ENCODE measurements at places on chromosomes 3 and 15.

DNA sequence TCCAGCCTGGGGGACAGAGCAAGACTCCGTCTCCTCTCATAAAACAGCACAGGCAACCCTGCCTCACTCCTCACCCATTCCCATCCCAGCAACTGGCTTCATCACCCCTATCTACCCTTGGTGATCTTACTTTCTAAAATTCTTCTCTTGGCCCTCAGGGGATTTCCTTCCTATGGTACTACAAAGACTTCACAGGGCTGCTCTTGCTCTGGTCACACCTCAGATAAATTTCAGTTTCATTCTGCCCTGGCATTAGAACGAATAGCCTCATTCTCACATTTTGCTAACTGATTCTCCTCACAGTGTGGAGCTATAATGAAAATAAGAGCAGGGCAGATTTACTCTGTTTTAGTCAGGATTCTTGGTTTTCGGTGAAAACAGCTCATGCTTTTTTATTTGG is 22.1 kb upstream of the CRBN start:
- no peak for DNase-seq

GRCh38 chr3:190073264-190074008 is 47.3 kb downstream of the P3H2 start:
- no peak for DNase-seq

DNA sequence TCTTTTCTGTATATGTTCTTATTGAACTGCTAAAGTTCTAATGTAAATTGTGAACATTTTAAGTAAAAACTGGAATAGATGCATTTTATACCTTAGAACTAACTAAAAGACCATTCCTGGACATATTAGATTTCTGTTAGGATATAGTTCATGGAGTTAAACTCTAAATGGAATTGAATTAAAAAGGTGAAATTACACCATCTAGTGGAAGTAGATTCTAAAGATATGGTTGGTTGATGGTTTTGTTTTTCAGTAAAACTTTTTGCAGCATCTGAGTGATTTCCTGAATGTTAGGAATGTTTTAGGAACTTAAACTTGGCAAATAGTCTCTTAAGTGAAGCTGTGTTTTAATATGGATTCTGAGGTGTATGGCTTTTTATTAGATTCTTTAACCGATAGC is 96.8 kb downstream of the SLMAP start:
- no peak for DNase-seq

- peak; percentile 64 for DNase-seq
These were observed 12.0 kb upstream of the LMAN1L start for GRCh38 chr15:74800559-74801094.

DNA sequence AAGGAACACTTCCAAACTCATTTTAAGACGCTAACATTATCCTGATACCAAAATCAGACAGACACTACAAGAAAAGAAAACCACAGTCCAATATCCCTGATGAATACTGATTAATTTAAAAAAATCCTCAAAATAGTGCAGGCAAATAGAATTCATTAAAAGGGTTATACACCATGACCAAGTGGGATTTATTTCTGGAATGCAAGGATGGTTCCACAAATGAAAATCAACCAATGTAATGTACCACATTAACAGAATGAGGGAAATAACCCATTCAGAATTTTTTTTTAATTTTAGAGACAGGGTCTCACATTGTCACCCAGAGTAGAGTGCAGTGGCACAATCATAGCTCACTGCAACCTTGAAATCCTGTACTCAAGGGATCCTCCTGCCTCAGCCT is 17.3 kb upstream of the AP4E1 start:
- DNase-seq = no peak

- DNase-seq = no peak
These were observed 82.3 kb downstream of the TNIK start for GRCh38 chr3:171377859-171378258.

DNA sequence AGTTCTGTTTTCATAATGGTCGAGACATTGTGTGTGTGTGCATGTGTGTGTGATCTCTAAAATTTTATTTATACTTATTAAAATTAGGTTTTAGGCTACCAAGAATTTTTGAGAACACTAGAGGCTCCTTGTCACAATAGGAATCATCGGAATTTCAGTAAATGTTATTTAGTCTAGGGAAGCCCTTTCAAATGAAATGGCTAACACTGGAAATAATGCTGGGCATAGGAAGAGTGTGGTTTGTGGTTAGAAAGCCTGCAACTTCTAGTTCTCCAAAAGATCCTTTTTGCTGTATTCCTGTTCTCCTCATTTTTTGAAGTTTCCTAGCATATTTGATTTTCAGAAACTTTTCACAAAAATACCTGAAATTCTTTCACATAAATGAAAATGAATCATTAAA is 92.5 kb upstream of the MBNL1 start:
- DNase-seq = no peak

DNA sequence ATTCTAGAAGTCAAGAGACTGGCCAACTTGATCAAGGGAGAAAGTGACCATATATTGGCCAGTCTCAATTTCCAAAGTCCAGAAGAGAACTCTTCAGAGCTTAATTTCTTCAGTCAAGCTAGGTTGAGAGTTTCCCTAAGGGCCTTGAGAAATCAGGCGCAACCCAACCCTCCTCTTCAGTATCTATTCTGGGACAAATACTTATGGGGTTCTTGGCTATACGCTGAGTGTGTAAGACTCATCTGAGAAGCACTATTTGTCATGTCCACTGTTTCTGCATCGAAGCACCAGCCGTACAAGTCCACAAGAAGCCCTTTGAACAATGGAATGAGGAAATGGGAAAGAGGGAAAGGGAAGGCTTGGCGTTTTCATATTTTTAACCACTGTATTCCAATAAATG is 379.5 kb downstream of the CTNNB1 start:
- DNase-seq = no peak

DNA sequence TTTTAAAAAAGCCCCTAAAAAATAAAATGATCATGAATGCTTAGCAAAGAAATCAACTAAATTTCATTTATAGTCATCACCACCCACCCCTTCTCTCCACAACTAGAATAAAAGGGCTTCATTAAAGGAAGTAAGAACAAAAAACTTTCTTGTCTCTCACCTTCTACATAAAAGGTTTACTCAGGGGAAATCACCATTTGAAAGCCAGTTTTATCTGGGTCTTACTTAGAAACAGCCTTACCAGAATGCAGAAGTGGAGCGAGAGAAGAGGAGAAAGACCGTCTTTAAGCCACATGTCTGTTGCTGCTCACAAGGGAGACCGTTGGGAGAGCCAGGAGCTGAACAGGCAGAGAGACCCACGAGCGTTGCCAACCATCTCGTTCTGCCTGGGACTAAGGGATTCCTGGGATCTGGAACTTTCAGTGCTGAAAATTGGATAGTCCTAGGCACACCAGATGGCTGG is 350.1 kb upstream of the PROK2 start:
- no peak for DNase-seq

DNA sequence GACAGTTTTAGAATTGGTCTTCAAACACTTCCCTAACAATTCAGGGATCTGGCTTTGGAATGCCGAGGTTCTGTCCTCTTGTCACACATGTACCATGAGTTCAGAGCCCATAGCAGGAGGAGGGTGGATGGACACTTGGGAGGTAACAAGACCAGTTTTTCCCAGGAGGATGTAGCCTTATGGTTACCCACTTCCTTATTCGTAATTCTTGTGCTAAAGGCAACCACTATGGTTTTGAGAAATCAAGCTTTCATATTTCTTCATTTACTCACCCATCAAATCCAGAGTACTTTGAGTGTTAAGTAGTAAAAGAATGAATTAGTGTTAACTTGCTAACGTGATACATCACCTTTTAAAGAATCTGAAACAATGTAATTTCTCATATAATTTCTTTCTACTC is 479.6 kb upstream of the ALCAM start:
- DNase-seq = no peak

DNA sequence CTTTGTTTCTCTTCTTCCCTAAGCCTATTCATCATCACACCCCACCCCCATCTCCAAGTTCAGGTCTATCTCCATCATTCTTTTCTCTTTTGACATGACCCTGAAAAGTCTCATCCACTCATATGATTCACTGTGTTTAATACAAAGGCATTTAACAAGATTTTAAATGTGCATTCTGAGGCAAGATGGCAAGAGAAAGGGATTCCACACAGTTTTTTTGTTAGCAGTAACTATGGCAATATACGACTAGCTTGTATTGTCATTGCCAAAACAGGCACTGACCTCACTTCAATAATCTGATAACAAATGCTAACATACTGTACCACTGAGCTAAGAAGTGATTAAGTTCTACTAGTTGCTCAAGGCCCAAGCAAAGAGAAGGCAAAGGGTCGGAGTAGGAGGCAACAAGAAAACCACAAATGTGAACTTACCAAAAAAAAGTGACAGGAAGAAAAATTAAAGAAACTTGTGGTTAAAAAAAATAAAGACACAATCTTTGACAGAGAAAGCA is 53.2 kb downstream of the FBN1 start:
- no peak for DNase-seq

- DNase-seq = no peak
These were observed 786.2 kb downstream of the AGBL1 start for GRCh38 chr15:86865920-86866319.

DNA sequence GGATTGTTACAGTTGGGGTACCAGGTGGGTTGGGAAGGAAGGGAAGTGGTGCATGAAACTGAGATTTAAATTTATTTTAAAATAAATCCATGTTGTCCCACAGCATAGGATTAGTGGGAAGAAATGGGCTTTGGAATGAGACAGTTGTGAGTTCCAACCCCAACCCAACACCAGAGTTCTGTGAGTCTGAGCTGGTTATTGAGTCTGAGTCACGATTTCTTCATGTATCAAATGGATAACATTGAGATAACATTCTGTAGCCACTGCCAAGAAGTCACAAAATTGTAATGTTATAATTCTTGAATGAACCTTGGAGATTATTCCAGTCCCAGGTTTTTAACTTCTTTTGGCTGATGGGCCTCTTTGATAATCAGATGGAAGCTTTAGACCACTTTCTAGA is 13.7 kb downstream of the IFT122 start:
- no peak for DNase-seq

GRCh38 chr3:133970916-133971315 is 58.8 kb downstream of the SLCO2A1 start:
- DNase-seq = no peak

GRCh38 chr15:59741274-59741906 is 52.3 kb upstream of the BNIP2 start:
- DNase-seq = no peak

DNA sequence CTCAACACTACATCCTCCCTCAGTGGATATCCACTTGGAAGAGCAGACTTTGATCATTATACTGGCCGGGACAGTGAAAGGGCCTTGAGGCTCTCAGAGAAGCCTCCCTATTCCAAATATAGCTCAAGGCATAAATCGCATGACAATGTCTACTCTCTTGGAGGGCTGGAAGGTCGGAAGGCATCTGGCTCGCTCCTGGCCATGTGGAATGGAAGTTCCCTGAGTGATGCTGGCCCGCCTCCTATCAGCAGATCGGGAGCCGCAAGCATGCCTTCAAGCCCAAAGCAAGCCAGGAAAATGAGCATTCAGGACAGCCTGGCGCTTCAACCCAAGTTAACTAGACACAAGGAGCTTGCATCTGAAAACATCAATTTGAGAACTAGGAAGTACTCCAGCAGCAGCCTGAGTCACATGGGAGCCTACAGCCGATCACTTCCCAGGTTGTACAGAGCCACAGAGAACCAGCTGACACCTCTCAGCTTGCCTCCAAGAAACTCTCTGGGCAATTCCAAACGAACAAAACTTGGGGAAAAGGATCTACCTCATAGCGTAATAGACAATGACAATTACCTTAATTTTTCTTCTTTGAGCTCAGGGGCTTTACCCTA is 25.4 kb downstream of the PHLDB2 start:
- no peak for DNase-seq

- DNase-seq = peak; percentile 99
These were observed 7.0 kb upstream of the MAP1A start for GRCh38 chr15:43510200-43511011.

DNA sequence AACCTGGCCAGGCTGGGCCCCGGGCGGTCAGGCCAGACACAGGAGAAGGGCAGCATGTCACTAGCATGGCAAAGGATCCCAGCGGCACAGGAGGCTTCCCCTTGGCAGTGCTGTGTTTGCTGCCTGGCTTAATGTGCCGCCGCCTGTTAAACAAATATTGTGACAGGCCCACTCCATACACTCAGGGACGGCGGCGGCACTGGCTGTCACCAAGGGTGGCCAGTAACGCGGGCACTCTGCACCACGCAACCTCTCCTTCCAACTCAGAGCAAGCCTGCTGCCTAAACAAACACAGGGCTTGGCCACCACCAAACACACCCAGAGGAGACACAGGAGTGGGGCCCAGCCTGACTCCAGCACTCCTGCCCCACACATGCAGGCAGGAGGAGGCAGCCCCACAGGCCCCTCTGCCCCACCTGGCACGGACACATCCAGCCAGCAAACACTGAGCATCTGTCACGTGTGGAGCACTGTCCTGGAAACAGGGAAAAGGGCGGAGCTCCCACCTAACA is 48.0 kb downstream of the TPRA1 start:
- DNase-seq = peak; percentile 91

GRCh38 chr15:96416218-96416933 is 85.9 kb downstream of the NR2F2 start:
- DNase-seq = no peak

GRCh38 chr15:59701880-59702279 is 12.8 kb upstream of the BNIP2 start:
- DNase-seq = no peak

DNA sequence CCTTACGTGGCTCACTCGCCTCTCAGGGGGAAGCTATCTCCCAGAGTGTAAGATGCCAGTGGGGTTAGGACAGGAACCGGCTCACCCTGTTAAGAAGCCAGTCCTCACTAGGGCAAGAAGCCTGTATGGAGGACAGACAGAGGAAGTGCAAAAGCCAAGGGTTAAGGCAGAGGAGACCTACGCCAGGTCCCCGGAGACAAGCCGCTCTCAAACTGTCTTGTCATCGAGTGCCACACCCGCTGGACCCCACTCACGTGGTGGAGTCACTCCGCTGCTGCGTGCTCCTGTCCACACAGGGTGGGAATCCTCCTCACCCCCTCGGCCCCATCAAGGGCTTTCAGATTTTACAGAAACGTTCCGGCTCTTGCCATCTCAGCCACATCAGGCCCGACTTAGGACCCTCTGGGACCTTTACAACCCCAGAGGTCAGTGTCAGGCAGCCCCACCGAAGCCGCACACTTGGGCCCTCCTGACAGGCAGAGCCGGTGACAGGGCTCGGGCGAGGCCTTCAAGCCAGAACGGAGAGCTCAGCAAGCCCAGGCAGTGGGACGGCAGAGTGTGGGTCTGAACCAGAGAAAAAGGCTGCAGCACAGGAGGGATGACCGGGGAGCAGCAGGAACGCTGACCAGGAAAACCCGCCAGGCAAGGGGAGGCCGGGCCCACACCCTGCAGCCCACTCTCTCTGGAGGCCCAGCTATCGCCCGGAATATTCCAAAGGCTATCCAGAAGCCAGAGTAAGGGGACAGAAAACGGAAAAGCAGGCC is 61.7 kb downstream of the XXYLT1 start:
- DNase-seq = no peak
